Mesangial cell (primary cell): ENCODE measurements at places on chromosomes 5 and 9. TPM values are rescaled to one million over a fixed set of nuclear protein-coding genes. Genes with fewer than 3 reads are reported as not detected.

The ARHGEF37 gene
- total RNA-seq: 1.3 and 2.4 TPM in 2 replicates

The LCN9 gene
- not detected in 2 replicates for total RNA-seq

The IGIP gene
- 0.65 and 2.2 TPM in 2 replicates for total RNA-seq

The MRNIP gene
- 6.8 and 17.5 TPM in 2 replicates for total RNA-seq
